H54 (cell line): ENCODE measurements at places on chromosomes 3 and 15.
A peak's percentile ranks its signal among the peaks of the same experiment; 100 is the strongest.

DNA sequence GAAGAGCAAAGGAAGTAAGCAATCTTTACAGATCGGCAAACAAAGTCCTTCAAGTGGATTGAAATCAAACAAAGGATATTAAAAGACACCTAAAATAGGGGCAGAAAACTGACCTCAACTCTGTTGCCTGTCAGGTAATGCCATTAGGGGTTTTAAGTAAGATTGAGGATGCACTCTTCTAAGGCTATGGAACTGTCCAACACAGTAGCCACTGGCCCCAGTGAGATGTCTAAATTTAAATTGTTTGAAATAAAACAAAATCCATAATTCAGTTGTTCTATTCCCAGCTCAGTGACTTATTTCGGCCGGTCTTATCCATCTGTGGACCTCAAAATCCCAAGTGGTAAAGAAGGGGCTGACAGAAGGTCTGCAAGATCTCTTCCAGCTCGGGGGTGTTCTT, 49.5 kb upstream of the LMCD1 start:
- no peak for DNase-seq

DNA sequence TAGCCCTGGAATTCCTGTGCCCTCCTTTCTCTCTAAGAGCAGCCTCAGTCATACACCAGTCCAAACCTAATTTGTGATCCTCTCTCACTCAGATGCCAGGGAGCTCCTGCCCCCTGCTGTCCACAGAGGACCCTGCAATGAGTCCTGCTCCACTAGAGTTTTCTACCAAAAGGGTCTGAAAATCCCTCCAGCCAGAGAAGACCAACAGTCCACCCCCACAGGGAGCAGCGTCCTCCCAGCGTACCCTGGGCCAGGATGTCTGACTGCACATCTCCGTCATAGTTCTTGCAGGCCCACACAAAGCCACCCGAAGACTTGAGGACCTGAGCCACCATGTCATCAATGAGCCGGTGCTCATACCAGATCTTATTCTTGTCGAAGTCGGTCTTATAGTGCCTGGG, 15.4 kb downstream of the IDH2 start:
- peak; percentile 26 for DNase-seq

DNA sequence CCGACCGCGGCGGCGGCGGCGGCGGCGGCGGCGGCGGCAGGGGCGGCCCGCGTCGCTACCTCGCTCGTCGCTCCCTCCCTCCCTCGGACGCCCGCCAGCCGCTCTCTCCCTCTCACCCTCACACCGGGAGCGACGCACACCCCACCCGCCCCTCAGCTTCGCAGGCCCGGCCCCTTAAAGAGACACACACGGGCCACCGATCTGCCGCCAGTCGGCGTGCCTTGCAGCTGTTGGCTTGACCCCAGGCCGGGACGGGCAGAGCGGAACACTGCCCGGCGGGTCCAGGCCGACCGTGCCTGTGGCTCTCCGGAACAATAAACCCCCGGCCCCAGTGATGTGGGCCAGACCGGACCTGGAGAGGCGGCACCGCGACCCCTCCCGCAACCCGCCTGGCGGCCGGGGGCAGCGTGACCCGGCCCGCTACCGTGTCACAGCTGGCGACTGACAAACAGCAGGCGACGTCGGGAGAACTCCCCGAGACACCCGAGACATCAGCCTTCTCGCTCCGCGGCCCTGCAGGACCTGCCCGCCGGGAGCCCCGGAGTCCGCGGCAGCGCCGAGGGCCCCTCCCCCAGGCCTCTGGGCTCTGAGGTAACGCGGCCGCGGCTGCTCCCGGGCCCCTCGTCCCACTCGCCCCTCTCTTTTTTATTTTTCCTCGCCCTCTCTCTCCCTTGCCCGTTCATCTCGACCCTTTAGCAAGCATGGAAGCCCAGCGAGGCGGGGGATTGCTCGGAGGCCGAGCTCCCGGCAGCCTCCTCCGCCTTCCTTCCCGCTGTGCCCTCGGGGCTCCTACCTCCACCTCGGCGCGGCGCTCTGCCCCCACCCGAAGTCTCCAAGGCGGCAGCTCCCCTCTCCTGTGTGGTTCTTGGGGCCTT, at the start of gene SETD2:
Gene SETD2 (minus strand): TSS at position 107 of the 875 bp plus-strand sequence. CDS start 189 bp downstream, outside the sequence.
- DNase-seq: peak; percentile 94

DNA sequence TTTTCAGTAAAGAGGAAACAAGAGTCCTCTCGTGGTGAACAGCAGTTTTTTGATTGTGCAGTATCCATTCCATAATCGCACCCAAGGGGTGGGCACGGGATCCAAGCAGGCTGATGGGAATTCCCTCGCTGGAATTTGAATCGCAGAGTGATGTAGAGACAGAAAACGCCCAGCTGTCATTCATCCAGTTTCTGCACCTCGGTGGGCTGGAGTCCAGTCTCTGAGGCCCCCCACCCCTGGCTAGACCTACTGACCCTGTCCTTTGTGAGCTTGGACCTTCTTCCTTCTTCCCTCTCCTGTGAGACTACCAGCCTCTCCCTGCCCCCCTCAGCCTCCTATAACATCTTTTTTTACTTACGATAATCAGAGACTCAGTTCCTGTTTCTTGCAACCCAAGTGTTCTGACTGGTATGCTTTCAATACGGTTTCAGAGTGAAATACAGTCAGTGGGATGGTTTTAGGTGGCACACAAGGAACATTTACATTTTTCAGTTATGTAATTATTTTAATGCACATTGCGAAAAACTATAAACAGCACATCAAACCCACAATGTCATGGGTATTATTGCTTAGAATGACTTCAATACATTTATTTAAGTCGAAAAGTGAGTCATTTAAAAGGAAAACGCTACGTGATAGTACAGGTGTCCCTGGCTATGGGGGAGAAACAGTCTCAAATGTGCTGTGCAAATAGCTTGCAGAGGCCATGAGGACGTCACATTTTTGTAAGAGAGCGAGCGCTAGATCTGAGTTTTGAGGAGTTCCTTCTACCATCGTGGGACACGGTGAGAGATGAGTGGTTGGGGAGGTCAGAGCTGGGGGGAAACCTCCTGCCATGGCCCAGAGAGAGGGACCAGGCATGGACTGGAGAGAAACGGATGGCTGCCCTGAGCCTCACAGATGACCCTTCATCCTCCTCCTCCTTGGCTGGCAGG, 37.5 kb upstream of the CHST2 start:
- no peak for DNase-seq

- DNase-seq: no peak
Measured at GRCh38 chr3:40079203-40079846, 230.2 kb upstream of the EIF1B start.

GRCh38 chr3:30723211-30723610, 116.8 kb downstream of the TGFBR2 start:
- DNase-seq: no peak

DNA sequence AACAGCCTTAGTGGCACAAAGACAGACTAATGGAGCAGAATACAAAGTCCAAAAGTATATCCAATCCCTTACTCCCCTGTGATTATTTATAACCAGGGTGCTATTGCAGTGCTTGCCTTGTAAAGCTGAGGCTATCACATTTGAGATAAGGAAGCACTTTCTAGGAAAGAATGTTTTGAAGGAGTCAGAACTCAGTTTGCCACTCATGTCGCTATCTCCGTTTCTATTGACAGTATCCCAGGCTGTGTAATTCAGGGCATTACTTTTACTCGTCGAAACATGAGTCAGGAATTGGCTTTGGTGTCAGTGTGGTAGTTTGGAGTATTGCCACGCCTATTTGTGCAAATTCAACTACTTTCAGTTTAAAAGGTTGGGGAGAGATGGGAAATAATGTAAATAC, 78.4 kb downstream of the FBXL2 start:
- peak; percentile 40 for DNase-seq

DNA sequence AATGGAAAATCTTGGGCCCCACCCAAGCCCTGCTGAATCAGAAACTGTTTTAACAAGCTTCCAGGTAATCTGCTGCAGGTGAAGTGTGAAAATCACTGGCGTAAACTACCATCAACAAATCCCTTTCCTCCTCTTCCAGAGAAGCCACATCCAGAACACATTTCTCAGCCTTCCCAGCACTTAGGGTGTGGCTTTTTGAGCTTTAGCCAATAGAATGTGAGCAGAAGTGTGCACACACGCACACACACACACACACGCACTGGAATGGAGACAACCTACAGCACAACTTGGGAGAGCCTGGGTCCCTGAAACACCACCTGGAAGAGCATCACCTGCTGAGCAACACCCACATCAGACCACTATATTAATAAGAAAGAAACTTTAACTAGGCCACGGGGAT, 98.6 kb downstream of the OSBPL10 start:
- no peak for DNase-seq

DNA sequence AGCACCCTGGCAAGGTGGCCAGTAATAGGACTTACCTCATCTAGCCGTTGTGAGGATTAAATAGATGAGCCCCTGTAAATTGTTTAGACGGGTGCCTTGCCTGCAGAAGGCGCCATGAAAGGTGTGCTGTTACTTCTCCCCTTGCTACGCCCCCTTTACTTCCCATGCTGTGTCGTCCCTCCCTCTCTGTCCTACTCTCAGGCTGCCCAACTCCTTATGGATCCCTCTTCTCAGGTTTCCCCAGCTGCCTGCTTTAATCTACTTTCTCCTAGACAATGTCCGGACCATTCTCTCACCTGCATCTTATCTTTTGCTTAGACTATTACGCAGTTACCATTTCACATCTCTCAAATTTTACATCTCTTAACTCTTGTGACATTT, 1.7 kb upstream of the FBXW12 start:
- no peak for DNase-seq

GRCh38 chr15:78167227-78167888, 18.2 kb downstream of the IDH3A start:
- DNase-seq: no peak

DNA sequence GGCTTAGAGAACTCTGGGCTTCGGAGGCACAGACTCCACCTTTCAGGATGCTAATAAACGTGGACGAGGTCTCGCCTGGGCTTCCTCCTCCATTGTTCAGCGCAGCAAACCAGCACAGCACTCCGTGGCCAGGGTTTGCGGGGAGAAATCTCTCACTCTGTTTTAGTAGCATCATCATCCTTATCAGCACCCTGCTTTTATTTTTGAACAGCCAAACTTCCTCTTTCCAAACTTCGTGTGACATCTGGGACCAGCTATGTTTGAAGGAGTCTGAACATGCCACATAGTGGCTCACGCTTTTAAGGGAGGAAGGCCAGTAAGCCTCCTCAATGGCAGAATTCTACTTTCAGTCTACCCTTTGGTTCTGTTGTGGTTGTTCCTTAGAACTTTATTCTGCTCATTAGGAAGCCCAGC, 149.0 kb downstream of the PGPEP1L start:
- no peak for DNase-seq

DNA sequence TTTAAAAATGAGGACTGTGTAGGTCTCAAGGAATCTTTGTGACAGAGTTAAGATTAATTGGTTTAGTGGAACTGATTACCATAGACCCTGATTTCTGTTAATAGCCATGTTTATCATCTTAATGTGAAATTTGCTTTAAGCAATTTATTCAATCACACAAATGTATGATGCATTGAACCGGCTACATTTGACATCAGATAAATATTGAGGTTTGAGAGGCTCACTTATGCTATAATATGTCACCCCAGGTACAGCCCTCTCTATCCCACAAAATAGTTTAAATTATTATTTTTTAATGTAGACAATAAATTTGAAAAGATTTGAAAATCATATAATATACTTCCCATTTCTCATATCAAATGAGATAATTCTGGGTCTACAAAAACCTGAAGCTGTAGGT, 413.3 kb downstream of the NAALADL2 start:
- DNase-seq: no peak

DNA sequence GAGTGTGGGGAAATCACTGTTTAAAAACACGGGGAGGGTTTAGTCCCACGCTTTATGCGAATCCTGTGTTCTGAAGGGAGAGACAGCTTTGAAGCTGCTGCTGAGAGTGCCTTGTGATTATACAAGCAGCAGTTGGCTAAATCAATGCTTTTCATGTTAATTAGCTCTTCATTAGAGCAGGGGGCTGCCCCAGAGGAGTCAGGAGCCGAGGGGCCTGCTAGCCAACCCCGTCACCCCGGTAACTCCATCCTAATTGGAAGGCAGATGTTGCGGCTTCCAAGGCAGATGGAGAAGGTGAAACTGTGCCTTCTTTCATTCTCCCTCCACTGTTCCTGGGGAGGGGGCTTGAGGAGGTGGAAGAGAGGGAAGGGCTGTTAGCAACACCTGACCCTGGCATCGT, 92.4 kb upstream of the ANKRD34C start:
- no peak for DNase-seq

DNA sequence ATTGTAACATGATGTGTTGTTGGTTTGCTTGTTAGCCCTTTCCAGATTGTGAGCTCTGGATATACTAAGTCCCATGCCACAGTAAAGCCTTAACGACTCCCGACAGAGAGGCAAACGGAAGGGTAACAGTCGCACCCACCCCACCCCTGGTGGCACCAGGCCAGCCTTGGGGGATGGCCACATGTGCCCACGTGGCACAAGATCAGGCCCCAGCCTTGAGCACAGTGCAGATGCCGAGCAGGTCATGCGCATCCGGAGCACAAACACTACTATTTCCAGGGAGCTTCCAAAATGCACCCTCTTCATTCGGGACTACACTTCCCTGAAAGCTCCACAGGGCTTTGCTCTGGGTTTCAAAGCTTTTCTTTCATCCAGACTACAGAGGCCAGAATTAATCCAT, 10.7 kb upstream of the HPS3 start:
- DNase-seq: no peak

- DNase-seq: no peak
Measured at GRCh38 chr3:58434511-58434910, 879 bp upstream of the PDHB start.

DNA sequence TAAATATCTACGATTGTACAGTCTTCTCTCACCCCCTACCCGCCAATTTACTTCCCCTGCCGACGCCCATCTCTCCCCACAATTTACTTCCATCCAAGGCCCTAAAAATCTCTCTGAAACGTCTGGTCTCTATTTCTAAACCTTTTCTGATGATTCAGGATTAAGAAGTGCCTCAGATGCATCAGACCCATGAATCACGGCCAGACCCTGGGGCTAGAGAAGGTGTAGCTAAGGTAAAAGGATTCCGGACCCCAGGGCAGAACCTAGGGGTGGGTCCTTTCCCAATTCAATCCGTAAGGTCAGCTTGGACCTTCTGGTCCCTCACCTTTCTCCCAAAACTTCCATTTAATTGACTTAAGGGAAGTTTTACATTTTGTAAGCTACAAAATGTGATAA, 46.4 kb downstream of the LRIG1 start:
- no peak for DNase-seq
